ENCODE measurements at places on chromosomes 16 and 17.

DNA sequence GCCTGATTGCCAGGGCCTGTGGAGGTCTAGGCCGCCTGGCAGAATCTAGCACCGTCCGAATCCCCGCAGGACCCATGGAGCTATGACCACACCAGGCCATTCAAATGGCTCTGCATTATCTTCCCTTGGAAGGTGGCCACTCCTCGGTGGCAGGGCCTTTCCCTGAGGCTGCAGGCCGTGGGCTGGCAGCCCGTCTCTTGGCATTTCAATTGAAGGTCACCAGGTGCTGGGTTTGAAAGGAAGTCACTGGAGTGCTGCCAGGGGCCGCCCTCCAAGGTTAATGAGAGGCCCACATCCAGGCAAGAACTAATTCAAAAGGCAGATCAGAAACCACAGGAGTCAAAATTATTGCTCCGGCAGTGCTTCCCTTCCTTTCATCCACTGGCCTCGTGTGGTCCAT lies 27.7 kb upstream of the CACNG5 start:
- no peak for DNase-seq

DNA sequence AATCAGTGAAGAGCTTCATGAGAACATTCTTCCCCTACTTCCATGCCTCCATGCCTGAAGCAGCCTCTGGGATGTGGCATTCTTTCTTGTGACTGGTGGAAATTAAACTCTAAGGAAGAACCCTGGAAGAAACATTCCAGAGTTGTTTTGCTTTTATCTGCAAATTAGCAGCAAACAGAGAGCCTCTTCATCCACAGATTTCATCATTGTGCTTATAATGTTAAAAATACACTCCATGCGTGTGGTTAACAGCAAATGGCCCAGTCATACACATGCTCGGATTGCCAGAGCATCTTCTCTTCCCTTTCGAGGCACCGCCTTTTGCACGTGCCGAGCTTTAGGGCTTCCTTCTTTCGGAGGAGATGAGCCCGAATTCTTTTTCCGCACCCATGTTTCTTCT lies 411.3 kb downstream of the SNX29 start:
- no peak for DNase-seq

DNA sequence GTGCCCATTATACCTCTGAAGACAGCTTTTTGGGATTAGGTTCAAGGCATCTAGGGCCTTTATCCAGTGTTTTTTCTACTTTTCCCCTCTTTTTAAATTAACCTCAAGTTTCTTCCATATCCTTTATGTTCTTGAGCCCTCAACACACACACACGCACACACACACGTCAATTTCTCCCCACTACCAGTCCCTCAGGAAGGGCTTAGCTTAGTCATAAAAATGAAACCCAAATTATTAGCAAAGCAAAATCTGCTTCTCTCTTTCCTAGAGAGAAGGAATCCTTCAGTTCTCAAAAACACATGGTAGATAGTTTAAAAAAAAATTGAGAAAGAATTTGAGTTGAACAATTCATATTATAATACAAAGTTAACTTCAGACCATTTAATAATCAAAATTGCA lies 401.1 kb downstream of the XYLT1 start:
- no peak for DNase-seq

DNA sequence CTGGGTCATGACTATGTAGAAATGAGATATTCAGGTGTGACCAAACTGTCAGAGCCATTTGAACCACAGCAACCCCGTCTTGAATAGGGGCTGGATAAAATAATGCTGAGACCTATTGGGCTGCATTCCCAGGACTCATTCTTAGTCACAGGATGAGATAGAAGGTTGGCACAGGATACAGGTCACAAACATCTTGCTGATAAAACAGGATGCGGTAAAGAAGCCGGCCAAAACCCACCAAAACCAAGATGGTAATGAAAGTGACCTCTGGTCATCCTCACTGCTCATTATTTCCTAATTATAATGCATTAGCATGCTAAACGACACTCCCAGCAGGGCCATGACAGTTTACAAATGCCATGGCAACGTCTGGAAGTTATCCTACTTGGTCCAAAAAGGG lies 545.5 kb downstream of the TMEM114 start:
- no peak for DNase-seq

DNA sequence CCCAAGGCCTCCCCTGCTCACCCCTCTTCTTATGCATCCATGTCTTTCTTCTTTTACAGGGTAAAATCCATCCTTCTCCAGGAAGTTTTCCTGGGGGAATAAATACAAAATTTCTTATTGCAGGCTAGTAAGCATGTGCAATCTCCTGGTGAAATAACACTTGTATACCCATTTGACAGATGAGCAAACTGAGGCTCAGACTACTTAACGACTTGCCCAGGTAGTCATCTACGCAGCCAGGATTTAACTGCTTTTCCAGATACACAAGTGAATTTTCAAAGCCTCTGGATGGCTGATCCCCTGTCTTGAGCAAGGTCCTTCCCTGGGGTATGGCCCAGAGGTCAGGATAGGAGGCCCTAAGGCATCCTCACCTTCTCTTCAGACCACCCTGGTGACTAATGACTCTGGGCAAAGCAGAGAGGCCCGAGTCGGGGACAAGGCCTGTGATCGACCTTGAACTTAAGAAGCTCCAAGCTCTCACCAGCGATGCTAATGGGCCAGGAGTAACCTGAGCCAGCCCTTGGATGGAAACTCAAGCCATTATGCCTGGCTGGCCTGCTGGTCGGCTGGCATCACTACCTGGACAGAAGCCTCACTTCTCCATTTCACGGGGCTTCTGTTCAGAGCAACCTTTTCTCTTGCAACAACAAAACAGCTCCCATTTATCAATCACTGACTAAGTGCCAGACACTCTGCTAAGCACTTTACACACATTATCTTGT lies 33.1 kb downstream of the ZNF423 start:
- no peak for DNase-seq

DNA sequence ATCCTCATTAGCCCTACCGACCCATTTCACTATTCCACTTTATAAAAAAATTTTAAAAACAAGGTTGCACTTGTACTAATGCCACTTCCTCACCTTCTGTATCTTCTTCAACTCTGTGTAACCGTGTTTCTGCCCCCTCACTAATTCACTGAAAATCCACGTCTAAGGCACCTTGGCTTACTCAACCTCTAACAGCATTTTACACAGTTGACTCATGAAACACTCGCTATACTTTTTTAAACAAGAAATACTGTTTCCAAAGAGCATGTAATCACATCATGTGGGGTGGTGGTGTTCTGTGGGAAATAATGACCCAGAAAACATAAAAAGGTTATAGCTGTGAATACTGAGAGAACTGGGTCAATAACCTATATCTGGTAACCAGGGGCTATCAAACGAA lies 79.9 kb downstream of the NCOR1 start:
- DNase-seq, result no peak

DNA sequence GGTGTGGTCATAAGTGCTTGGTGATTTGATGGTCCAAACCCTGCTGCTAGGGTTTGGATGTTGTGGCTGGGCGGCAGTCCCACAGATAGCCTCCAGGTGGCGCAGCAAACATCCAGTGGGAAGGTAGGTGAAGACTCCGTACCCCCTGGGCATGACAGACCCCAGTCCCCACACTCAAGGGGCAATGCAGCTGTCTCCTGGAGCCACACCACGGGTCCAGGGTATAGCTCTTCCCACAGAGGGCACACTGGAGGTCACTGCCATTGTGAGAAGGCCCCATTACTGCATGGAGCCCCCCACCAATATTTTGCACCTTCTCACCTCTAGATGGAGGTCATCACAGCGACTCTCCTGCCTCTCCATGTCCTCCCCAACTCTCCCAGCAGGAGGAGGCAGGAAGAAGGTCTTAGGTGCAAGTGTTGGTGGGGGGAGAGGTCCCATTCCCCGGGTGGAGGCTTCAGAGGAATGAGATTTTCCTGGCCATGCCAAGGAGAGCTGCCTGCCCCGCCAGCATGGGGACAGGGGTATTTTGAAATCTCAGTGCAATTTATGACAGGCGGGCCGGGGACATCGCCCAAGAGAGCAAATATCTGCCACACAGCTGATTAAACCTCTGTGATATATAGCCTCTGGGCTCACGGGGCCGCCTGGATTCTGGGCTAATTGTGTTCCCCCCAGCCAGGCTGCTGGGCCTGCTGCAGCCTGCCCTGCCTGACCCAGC lies 17.1 kb upstream of the C17orf113 start:
- DNase-seq, result no peak

GRCh38 chr16:53844804-53845203 lies 140.8 kb downstream of the FTO start:
- no peak for DNase-seq
